HAP-1 (cell line): ENCODE measurements at places on chromosomes 4 and X.

DNA sequence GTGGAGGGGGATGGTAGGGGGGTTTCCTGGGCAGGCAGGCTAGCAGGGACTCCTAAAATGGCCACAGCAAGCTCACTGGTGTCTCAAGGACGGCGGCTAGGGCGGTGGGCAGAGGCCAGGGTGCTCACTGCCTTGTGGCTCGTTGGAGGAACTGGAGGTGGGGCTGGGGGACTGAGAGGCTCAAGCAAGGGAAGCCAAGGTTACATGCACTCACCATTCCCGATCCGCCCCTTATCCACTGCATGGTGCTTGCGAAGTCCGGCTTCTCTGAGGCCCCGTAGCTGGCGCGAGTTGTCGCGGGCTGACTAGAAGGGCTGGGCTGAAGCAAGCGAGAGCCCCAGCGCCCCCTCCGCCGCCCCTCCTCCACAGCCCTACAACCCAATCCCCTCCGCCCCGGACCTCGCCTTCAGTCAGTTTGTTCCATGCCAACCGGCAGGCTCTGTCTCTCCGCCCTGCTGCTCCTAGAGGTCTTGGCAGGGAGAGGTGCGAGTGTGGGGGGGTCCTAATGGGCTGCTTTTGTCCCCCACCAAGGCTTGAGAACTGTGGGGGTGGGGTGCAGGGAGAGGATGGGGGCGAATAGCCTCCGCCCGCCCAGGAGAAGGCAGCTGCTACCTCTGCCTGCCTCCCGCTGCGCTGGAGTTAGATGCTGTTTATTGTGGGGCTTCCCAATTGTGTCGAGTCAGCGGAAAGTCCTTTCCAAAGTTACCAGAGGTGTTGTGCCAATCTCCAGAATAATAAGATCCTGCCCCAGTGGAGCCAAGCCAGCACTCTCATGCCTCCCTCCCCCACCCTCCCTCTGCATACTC, at the start of gene ARHGEF9:
Gene ARHGEF9 (minus strand): TSS at position 313 of the 806 bp plus-strand sequence. CDS start 69 bp downstream, at position 244.
- no peak for DNase-seq

GRCh38 chrX:18647621-18648020, 24.3 kb downstream of the RS1 start:
- DNase-seq, result no peak

DNA sequence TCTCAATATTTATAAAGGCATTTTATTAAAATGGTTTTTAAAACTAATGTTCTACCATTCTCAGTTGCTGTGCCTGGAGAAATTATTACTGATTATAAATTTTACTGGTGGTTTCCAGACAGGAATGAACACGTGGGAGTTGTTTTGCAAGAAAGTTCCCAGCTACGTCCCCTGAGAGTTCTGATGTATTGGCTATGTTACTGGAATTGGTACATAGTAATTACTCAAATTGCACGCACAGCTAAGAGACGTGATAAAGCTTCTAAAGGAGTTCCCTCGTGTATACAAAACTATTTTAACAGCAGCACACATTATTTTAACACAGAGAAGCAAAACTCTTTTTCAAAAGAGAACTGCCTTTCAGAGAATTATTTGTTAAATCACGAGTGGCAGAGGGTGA, 292.2 kb downstream of the NLGN4X start:
- no peak for DNase-seq

- no peak for DNase-seq
Measured at GRCh38 chr4:13920901-13921300, 293.4 kb upstream of the BOD1L1 start.

DNA sequence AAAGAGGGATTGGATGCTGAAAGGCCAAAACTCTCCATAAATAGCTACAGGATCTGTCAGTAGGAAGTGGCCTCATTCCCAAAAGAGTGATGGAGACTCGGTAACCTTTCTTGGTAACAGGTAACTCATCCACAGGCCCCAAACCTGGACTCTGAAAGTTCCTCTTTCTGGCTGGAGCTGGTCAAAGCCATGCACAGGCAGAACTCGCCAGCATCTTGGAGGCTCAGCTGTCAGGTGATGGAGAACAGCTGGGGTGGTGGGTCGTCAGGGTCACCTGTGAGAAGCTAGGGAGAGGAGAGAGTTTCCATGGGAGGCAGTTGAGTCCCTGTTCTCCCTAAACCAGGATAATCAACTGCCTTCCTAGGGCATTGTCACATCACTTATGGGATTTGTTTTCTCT, 354.3 kb upstream of the GATB start:
- no peak for DNase-seq

- peak; percentile 30 for DNase-seq
Measured at GRCh38 chr4:184648313-184649025, 778 bp downstream of the CASP3 start.

DNA sequence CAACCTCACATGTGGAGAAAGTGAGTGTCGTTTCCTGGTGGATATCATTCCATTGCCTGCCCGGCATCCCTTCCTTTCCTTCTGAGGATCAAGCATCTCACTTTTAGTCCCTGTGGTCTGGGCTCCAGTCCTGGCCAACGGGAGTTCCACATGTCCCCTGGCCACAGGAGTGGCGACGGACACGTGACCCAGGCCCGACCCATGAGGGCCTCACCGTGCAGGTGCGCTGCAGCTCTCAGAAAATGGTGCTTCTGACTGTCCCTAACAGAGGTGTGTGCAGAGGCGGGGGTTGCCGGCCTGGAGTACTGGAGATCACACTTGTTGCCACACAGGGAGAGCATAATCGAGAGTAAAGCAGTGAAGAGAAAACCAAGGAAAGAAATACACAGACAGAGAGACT, 476.9 kb upstream of the FRG1 start:
- DNase-seq, result no peak

DNA sequence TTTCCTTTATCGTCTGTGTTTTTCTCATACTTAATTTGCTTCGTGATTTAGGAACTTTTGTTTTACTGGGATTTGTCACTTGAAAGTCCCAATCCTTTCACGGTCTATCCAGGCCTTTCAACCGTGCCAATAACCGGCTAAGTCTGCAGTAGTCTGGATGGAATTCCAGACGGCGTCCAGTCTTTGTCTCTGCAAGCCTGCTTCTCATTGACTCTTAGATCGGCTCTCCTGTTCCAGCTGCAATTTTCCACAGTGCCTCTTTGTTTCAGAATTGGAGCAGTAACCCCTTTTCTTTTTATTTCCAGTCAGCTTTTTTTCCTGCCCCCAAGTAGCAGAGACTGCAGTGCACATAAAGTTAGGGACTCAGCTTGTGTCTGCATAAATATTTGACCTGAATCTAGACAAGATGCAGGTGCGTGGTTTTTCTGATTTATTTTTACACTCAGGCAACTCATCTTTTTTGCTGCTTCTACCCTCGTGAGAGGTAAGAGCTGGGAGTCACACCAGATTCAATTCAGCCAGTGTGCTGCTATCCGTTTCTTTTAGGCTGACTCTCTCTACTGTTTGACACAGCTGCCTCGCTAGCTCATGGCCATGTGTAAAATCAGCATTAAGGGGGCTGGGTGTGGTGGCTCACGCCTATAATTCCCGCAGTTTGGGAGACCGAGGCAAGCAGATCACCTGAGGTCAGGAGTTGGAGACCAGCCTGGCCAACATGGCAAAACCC, 37.4 kb upstream of the DHRSX start:
- DNase-seq, result peak; percentile 68

- DNase-seq, result peak; percentile 71
Measured at GRCh38 chrX:98350940-98351339, 1467.2 kb downstream of the RPA4 start.

- DNase-seq, result no peak
Measured at GRCh38 chr4:30802622-30803323, 82.6 kb downstream of the PCDH7 start.

DNA sequence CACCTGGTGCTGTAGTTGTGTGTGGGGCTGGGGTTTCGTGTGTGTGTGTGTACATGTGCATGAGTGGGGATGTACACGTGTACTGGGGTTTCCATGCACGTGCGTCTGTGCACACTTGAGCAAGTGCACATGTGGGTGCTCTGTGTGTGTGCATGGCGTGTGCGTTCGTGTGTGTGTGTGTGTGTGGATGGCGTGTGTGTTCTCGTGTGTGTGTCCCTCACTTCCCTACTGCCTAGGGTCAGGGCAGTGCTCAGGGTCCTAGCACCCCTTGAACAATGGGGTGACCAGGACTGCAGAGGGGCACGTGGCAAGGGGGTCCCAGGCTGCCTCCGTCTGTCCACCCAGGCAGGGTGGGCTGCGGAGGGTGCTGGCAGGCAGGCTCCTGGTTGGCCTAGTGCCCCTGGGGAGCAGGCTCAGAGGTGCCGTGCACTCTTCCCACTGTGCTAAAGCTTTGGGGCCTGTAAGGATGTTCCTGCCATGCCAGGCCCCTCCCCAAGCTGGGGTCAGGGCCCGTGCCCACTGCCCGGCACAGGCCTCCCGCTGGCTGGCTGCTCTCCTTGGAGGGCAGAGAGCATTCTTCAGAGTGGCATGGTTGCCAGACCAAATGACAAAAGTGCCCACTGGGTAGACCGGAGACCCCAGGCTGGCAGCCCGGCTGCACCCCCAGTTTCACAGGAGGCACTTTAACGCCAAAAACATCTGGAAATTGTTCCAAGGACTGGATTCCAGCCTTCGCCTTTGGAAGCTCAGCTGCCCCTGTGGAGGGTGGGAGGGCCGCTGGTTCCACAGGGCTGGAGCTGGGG, 29.1 kb downstream of the FGFRL1 start:
- DNase-seq, result no peak

- peak; percentile 65 for DNase-seq
Measured at GRCh38 chr4:99462875-99463464, 27.8 kb upstream of the ADH7 start.

- DNase-seq, result no peak
Measured at GRCh38 chr4:109131559-109131958, 170.9 kb downstream of the COL25A1 start.

GRCh38 chr4:110149089-110149488, 49.3 kb downstream of the ELOVL6 start:
- DNase-seq, result no peak

DNA sequence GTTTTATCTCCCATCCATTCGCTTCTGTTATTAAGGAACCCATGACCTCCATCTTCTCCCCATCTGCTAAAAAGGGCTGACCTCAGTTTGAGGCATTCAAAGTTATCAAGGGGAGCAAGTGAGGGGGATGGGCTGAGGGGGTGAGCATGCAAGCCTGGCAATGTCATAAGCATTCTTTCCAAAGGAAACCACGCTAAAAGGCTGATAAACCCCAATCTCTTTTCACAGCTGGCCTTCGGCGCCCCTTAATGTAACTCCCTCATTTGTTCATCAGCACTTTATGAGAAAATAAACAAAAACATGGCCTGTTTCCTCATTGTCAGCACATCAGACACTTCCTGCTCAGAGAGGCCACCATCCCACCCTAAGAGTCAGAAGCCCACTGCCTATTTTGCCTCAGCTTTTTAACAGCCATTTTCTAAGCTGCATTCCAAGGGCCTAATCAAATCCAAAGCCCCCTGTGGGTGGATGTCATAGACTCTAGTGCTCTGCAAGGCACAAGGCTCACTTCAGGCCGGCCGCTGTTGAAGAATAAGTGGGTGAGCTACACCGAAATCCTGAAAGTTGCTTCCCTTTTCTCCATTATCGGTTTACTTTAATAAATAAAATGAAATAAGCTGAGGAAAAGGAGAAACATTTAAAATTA, 92.0 kb upstream of the SRD5A3 start:
- no peak for DNase-seq

- no peak for DNase-seq
Measured at GRCh38 chr4:102693262-102693850, 67.4 kb downstream of the MANBA start.

- DNase-seq, result no peak
Measured at GRCh38 chrX:65751519-65751918, 84.1 kb downstream of the MSN start.

- DNase-seq, result peak; percentile 80
Measured at GRCh38 chr4:83109480-83110222, 4.9 kb downstream of the PLAC8 start.

DNA sequence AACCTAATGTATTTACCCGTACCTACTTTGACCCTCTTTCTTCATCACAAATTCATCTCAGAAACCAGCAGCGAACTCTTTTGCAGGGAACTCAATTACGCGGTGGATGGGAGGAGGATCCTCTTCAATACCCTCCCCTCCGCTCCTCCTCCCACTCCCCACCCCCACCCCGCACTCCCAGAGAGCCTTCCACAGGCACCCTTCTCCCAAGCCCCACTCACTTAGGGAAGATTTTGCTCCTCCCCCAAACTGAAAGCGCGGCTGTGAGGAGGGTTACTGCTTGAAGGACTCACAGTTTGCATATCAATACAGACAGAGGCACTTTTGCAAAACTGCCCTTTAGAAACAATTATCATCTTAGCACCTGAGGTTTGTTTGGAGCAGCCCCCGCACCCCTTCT, 960 bp upstream of the IL1RAPL1 start:
- peak; percentile 88 for DNase-seq

GRCh38 chrX:47198026-47198686, 4.5 kb downstream of the UBA1 start:
- no peak for DNase-seq

- DNase-seq, result no peak
Measured at GRCh38 chr4:81754169-81754568, 282.5 kb upstream of the RASGEF1B start.

- DNase-seq, result no peak
Measured at GRCh38 chr4:48191758-48192157, 57.7 kb upstream of the TXK start.

DNA sequence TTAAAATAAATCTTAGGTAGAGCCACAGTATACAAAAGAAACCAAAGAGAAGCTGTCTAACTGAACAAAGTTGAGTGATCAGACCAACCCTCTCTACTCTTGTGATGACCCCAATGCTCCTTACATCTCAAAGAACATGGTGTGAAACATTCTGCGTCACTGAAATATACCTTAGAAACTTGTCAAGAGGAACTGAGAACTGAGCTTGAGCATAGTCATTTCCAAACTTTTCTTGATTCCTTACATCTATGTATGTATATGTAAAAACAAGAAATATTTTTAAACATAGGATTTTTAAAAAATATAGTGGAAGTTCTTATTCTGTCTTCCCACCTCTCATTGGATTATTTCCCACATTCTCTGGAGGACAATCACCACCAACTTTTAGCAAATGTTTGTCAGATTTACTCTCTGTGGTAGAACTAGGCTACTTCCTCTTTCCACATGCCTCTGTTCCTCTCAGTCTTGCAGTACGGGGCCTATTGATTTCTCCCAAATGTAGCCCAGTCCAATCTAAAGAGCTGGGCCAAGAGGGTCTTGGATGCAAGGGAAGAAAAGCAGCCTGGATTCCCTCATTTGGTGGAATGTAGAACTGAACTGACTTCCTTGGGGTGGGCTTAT, 98.2 kb upstream of the HHIP start:
- DNase-seq, result no peak

GRCh38 chr4:61182915-61183314, 17.2 kb upstream of the ADGRL3 start:
- no peak for DNase-seq

GRCh38 chr4:150381036-150381435, 200.9 kb upstream of the MAB21L2 start:
- DNase-seq, result peak; percentile 22

- peak; percentile 47 for DNase-seq
Measured at GRCh38 chr4:47913861-47914219, 543 bp downstream of the NFXL1 start.

DNA sequence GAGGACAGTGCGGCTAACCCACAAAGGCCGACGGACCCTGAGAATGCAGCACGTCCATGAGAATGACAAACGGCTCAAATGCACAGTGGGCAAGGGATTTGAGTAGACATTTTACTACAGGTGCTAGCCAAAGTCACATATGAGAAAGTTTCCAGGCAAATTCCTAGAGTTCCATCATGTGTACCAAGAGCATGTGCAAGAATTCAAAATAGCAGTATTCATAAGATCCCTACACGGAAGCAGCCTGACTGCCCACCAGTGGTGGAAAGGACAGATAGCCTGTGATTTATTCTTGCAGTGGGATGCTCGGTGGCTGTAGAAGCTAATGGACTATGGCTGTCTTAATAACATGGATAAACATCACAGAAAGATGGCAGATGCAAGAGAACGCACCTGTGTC, 68.0 kb downstream of the RGS12 start:
- DNase-seq, result no peak

- no peak for DNase-seq
Measured at GRCh38 chr4:7584098-7584497, 149.4 kb upstream of the PSAPL1 start.
